ENCODE measurements at places on chromosomes 16 and 17.

GRCh38 chr17:62343764-62344270 is 36.5 kb upstream of the EFCAB3 start:
- DNase-seq, result no peak

DNA sequence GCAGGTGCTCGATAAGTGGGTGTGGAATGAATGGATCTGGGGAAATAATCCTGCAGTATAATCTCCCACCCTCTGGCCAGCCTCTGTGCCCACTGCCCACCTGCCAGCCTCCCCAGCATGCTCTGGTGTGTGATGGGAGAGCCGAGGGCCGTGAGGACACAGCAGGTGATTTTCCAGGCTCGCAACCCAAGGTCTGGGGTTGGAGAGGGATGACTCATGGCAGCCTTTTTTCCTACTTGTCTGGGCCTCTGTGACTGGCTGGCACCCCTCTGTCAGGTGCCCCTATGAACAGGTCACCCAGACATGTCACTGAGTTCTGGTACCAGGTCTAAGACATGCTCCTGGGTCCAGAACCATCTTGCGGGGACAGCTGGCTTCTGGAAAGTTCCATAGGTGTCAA is 385.7 kb upstream of the TNRC6C start:
- no peak for DNase-seq

DNA sequence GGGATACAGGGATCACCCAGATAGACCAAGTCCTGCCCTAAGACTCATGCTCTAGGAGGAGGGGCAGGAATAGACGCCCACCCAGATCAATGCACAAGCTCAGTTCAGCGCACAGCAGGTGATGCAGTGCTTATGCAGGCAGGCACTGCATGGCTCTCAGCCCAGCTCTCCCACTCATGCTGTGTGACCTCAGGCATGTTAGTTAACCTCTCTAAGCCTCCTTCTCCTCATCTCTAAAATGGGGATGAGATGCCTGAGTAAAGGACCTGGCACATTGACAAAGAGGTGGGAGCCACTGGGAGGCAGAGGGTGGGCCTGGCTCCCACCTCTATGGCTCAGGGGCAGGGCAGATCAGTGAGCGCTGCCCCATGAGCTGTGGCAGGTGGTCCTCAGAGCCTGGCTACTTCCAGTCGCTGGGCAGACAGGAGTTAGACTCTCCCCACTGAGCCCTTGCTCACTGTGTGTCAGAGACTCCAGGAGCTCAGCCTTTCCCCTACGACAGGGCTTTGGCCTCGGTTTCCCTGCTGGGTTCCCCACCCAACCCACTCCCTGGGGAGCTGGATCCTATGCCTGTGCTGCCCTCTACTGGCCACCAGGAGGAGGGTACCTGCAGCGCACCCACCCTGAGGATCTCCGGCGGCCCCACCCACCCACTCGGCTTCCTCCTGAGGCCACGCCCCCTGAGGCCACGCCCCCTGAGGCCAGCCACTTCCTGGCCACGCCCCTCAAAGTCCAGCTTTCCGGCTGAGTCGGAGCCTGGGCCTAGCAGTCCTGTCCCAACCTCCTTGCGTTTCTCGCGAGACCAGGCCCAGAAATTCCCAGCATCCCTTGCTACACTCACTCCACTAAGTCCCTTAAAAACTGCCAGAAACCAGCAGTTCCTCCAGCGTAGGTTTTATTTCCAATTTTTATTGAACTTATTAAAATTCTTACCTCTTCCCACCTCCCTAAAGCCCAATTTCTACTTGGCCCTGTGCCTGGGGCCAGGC is 196.1 kb downstream of the GSG1L start:
- no peak for DNase-seq

DNA sequence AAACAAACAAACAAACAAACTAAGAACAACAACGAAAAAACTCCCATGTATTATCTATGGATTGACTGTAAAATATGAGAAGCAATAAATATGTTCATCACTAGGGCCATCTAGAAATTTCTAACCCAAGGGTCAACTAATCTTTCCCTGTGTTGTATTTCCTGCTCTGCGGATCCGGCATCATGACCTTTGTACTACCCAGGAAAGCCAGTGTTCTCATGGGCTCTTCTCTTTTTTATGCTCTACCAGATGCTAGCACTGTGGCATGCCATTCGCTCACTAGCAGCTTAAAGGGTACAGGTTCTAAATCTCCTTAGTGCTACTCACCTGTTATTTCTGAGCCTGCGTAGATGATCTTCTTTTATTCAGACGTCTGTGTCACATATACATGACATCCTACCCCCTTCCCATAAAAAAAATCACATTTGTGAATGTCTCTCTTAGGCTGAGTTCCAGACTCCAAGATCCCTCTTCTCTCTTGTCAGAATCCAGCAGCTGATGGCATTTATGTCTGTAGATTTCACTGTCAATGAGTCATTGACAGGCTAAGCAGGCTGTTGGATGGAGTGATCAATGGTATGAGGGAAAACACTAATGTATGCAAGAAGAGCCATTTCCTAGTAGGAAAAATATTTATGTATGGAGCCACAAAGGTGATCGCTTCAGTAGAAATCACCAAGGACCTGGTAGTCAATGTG is 100.0 kb downstream of the WWOX start:
- DNase-seq, result no peak

DNA sequence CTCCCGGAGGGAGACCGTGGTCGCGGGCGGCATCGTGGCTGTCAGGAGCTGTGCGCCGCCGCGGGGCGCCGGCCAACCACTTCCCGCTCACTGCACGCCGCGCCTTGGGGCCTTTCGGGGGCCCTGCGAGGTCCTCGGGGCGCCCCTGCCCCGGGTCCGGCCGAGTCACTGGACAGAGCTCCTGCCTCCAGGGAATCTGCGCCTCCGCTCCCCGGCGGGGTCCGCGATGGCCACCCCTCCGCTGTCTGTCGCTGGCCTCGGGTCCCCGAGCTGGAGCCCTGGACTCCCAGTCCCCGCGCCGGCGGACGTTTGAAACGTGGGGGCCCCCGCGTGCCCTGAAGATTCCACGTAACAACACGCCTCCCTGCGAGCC is at the start of gene QRICH2:
Gene QRICH2, minus strand, starts transcription at position 311 of the 373 bp plus-strand sequence. Its CDS starts 278 bp downstream, at position 33.
- DNase-seq, result no peak

DNA sequence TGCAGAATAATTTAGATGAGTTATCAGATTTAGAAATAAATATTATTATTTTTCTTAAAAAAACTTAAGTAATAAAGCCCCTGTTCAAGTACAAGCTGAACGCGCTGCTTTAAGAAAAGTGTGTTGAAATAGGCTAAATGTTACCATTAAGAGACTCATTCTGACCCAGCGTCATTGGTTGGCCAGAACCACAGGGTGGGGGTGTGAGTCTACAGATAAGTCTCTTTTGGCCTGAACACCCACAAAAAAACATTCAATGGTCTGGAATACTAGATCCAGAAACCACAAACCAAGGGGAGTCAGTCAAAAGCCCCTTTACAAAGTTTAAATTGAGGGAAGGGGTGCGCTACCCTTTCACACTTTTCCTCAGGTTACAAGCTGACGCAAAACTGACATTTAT is 776.1 kb downstream of the KCNJ2 start:
- DNase-seq, result no peak

DNA sequence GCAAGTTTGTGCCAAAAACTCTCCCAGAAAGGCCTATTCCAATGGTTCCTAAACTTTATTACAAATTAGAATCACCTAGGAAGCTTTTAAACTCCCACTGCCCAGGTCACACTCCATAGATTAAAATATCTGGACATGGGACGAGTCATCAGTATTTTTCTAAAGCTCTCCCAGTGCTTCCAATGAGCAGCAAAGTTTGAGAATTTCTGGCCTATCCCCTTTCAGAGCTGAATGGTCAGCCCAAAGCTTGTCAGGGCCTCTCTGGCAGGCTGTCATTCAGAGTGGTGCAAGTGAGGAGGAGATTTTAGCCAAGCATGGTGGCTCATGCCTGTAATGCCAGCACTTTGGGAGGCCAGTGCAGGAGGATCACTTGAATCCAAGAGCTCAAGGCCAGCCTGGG is 2.4 kb downstream of the BCL6B start:
- no peak for DNase-seq

DNA sequence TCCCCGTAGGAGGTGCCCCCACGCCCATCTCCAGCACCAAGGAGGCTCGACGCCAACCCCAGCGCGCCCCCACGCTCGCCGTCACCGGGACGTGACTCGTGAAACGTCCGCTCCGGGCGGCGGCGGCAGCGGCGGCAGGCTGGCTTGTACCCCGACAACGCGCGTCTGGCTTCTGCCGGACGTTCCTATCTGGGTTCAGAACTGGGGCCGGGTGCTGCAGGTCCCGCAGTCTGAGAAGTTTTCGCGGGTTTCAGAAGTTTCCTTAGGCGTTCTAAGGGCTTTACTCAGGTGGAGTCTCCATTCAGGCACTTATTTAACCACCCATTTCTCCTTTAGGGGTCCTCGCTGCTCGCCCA is 672 bp upstream of the ALKBH5 start:
- no peak for DNase-seq

DNA sequence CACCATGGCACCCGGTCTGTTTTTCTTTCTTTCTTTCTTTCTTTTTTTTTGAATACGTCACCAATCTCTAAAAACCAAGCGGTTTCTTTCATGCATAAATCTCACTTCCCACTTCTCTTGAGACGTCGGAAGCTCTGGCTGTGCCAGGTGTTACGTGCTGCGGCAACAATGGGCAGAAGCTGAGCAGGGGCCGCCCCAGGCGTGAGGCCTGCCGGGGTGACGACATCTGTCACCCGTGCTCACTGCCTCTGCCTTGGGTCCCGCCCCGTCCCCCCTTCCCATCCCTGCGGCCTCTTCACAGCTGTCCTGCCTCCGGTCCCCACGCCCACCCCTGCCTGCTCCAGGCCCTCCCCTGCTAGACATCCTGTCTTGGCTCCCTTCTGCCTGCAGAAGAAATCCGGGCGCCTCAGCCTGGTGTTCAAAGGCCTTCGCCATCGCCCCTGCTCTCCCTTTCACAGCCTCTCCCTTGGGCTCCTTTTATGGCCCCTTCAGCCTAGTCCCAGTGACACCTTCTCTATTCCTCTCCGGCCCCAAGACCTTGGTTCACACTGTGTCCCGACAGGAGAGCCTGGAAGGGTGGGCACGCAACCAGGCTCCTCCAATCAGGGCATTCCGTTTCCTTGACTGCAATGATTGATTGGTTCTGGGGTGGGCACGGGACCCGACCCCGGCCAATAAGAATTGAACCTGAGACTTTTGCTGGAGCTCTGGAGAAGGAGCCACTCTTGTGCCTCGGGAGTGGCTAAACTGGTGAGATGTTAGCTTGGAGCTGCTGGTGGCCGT is 4.8 kb downstream of the P2RX1 start:
- no peak for DNase-seq

GRCh38 chr16:20181416-20181815 is 107.7 kb upstream of the GPR139 start:
- DNase-seq, result no peak

GRCh38 chr17:39671651-39672521 is 3.6 kb downstream of the PNMT start:
- DNase-seq, result no peak

- no peak for DNase-seq
Observed at GRCh38 chr17:41547921-41548843, 20.1 kb upstream of the KRT19 start.

DNA sequence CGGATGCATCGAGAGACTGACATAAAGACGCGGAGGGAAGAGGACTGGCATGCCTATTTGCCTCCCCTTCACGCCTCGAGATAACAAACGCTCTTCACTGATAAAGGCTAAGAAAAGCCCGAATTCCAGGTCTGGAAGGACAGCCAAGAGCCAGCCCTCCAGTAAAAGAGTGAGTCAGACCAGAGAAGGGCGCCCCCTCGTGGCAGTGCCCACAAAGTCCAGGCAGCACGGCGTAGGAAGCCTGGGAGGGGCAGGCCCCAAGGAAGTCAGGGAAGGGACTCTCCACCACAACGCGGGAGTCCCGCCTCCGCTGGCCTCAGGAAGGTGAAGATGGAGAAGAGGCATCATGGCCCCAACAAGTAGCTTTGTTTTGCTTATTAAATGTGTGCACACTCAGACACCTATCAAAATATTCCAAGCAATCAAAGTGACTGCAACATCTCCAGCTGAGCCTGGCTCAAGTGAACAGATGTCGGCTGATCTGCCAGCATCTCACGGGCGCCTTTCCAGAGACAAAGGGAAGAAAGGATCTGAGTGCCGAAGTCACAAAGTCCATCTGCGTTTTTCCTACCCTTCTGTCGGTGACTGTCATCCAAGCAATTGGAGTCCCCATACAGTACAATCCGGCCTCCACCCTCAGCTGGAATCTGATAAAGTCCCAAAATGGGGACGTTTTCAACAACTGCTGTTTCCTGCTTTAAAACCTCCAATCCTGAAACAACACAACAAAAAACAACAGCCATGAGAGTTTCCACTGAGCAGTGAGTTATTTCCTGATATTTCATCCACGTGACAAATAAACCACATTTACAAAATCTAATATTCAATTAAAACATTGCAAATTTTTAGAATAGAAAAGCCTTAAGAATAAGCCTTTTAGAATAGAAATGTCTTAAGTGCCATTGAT is 20.4 kb upstream of the SLC38A8 start:
- DNase-seq, result peak; percentile 40

GRCh38 chr17:19755821-19756510 is 7.9 kb upstream of the ALDH3A1 start:
- no peak for DNase-seq

DNA sequence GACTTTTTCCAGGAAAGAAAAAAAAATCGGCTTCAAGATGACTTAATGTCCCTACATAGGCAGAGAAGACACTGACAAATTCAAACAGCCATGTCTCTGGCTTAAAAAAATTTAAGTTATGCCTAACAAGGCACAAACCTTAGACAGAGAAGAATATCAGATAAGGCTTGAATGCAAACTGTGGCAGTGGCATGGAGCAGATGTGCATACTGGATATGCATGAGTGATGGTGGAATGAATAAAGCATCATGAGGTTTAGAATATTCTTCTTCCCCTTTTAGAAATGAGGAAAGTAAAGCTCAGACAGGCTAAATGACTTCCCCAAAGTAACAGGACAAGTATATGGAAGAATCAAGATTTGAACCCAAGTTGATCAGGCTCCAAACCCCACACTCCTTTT is 23.2 kb upstream of the WSCD1 start:
- DNase-seq, result no peak

GRCh38 chr17:27778183-27778582 is 22.1 kb downstream of the NOS2 start:
- DNase-seq, result no peak

GRCh38 chr17:58614859-58615459 is 76.9 kb downstream of the TEX14 start:
- no peak for DNase-seq

GRCh38 chr16:17470908-17471718 is at the start of gene XYLT1:
XYLT1 (minus strand) TSS chr16:17470960; CDS start chr16:17470796, 164 bp downstream.
- DNase-seq, result no peak

- DNase-seq, result no peak
Observed at GRCh38 chr16:50275098-50275415, 8.7 kb downstream of the ADCY7 start.

- no peak for DNase-seq
Observed at GRCh38 chr16:90048347-90048722, 28.8 kb downstream of the PRDM7 start.

DNA sequence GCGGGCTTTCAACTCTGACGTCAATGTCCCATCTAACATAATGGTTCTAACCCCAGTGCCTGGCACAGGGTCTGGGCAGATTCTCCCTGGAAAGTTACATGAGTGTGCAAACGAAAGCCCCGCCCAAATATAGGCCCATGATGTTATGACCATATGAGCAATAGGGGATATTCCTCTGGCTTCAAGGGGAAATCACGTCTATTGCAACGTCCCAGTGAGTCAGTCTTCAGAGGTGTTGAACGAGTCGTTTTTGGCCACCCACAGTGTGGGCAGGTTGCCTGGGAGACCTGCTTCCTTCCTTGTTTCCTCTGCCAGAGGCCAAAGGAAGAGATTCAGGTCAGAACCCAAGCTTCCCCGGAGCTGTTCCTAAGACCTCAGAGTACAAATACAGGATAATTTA is 30.3 kb downstream of the PIK3R5 start:
- no peak for DNase-seq

All from renal pelvis (tissue), 12 donors.